ENCODE measurements at places on chromosomes 1 and 21.

GRCh38 chr1:87735750-87736149, 407.1 kb downstream of the LMO4 start:
- no peak for DNase-seq

GRCh38 chr21:39088031-39088370, 95.2 kb downstream of the PSMG1 start:
- no peak for DNase-seq

- DNase-seq: no peak
These were observed 30.7 kb upstream of the CD34 start for GRCh38 chr1:207941665-207942064.

- no peak for DNase-seq
These were observed 26.2 kb downstream of the KIF1B start for GRCh38 chr1:10236405-10237156.

DNA sequence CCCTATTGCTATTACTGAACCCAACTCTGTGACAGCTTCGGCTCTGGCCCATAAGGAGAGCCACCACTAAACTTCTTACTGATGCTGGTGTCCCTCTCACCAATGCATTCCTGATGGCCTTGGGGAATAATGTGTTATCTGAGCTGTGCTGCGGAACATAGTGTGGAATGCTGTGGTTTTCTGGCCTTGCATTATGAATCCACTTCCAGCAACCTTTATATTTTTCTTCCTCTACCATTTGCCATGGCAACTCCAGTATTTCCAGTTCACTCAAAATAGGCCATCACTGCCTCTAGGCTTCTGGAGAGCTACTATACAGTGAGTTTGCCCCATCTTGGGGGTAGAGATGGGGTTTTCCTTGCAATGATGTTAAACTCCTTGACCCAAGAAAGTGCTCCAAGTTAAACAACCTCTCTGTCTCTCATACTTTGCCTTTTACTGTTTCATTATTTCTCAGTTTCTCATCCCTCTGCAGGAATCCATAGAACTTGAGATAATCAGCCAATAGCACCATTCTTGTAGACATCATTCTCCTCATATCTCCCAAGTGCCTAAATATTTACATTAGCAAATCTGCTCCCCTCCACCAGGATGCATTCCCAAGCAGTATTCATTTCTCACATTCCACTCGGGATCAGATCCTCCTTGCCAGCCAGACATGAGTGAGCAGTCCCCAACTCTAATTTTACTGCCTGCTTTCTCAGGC, 11.1 kb upstream of the RAVER2 start:
- no peak for DNase-seq

DNA sequence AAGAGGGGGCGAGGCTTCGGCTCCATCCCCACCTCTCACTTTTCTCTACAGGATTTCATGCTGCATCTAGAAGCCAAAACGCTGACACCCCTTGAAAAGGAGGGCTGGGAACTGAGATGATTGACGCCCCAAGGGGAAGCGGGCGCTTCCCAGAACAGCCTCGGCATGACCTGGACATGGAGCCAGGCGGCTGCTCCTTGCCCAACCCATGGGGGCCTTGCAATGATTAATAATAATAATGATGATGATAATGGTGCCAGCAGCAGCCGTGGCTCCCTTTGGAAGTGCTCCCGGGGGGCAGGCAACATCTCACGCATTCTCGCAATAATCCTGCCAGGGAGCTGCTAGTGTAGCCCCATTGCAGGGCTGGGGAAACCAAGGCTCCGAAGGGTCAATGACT, 78.2 kb downstream of the RAP1GAP start:
- no peak for DNase-seq

- no peak for DNase-seq
These were observed 55.4 kb upstream of the IFFO2 start for GRCh38 chr1:19011845-19012231.

GRCh38 chr21:24636696-24637095, 970.6 kb downstream of the MRPL39 start:
- no peak for DNase-seq

- no peak for DNase-seq
These were observed 11.9 kb upstream of the TCP10L start for GRCh38 chr21:32597205-32597604.

- no peak for DNase-seq
These were observed 5.5 kb downstream of the AMPD2 start for GRCh38 chr1:109625176-109625575.

GRCh38 chr1:58919959-58920321, 136.1 kb upstream of the JUN start:
- no peak for DNase-seq

DNA sequence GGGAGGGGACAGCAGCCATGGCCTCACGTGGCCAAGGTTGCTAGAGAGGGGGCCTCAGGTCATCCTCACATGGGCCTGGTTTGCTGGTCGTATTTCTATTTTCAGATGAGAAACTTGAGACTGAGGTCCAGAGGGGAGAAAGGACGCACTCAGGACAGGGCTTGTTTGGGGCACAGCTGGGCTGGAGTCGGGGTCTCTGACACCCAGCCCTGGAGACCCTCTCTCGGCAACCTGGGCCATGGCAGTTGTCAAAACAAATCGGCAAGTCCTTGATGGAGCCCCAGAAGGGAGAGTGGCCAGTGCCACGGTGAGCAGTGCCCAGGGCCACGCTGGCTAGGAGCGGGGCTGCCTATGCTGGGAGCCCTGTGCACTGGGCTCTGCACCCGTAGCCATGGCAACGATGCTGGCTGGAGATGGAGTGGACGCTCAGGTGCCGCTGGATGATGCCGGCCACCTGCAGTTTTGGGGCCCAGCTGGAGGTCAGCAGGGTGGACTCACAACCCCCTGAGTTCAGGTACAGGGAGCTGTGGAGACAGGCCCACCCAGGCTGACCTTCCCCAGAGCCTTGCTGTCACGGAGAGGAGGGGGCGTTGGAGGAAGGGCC, 11.1 kb downstream of the LRRC3 start:
- DNase-seq: no peak

DNA sequence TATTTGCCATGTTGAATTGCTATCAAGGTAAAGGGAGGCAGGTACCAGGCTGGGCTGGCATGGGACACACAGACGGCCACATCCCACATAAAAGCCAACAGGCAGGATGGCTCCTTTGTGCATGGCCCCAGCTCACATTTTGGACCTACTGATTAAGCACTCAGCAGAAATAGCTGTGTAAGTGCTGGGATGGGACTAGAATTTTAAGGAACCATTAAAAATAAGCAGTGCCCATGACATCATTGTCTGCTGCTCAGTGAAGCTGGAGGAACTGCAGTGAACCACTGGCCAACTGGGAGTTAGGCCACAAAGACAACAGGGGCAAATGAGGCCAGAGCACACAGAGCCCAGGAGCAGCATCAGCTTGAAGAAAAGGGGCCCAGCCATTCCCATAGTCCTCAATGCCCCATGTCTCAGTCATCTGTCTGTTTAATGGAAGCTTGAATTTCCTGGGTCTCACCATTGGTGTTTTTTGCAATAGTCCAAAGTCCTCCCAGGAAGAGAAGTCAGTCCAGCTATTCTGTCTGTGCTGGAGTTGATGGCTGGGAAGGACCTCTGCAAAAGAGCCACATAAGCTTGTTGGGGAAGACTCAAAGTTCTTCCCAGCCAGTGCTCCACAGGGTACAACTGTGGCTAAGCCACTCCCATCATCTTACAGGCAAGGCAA, 45.3 kb upstream of the TNR start:
- no peak for DNase-seq

DNA sequence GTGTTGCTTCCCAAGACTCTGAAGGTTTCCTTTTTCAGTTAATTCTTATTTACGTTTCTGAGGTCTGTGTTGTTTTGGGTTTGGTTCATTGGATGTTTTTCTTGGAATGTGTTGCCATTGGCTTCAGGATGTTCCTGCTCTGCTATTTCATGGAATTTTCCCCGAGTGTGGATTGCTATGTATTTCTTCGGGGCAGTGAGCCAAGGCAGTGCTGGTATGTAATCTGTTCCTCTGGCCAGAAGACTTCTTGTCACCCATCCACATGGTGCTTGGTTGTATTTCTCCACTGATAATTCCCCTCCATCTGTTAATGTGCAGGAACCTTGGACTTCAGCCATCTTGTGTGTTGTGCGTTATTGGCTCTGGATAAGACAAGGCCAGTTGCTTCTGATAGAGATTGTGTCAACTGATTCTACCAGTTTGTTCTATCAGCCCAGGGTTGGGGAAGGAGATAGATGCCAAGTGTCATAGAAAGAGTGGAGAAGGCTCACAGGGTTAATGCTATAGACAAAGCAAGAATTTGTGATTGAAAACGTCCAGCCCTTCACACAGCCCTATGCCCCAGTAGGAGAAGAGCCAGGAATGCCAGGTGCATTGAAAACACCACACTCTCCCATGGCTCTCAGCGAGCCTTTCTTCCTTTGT, 505.2 kb downstream of the PLPP3 start:
- DNase-seq: no peak

DNA sequence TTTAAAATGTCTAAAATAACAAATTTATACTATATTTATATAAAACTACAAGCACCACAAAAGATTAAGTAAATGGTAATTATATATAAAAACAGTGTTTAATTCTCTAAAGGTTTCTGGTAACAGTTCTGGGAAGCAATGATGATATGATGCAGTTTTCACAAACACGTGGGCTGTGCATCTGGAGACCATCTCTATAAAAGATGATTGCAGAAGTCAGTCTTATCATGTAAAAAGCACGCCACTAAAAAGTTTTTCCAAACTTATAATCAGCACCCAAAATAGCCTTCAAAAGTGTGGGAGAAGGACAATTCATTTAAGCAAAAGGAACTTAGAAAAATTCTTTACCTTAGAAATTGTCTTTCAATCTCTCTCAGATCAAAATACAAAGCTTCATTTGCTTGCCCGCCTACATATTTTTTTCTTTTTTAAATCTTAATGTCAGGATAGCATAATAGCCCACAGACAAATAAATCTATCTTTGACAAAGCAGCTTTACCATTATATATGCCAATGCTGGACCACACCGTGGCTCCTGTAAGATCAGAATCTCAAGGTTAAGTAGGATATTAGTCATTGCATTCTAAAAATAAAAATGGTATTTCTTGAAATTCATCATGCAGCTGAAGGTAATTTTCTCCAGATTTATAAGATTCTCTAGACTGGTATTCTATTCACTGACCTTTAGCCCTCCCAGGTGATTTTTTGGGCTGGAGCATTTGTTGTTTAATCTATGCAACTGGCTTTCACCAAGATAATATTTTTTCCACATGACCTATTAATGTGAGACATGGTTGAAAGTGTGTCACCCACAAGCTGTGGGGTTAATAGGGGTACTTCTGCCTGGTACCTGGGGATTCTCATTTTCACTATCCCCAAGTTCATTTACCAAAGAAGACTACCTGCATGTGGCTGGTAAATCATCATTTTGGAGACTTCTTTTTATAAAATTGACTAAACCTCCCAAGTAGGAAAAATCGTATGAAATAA, 189.6 kb upstream of the ST6GALNAC5 start:
- no peak for DNase-seq

- no peak for DNase-seq
These were observed 9.9 kb upstream of the CLSTN1 start for GRCh38 chr1:9833632-9834031.

GRCh38 chr1:100759188-100759587, 39.6 kb downstream of the VCAM1 start:
- DNase-seq: no peak

DNA sequence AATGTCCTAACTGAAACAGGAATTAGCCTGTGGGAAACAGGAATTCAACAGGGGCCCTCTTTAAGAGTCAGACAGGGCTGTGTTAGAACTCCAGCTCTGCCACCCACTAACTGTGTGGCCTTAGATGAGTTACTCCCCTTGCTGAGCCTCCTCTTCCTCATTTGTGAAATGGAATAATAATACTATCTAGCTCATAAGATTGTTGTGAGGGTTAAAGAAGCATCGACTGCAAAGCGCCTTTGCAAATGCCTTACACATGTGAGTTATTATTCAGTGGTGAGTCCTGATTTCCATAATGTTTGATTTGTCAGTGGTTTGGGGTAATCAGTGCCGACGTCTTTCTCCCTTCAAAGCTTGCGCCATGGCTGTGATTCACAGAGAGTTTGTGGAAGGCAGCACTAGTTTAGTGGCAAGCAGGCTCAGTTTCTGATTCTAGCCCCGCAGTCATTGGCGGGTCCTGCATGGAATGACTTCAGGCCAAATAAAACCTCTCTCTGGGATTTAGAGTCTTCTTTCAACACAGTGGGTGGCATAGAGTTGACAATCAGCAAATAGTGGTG, 388.5 kb downstream of the PLPP3 start:
- DNase-seq: no peak

- DNase-seq: no peak
These were observed 25.1 kb downstream of the RRP1B start for GRCh38 chr21:43684424-43684823.

- no peak for DNase-seq
These were observed 10.5 kb downstream of the RAB4A start for GRCh38 chr1:229281339-229281926.

- no peak for DNase-seq
These were observed 12.1 kb downstream of the MIA3 start for GRCh38 chr1:222629921-222630535.

DNA sequence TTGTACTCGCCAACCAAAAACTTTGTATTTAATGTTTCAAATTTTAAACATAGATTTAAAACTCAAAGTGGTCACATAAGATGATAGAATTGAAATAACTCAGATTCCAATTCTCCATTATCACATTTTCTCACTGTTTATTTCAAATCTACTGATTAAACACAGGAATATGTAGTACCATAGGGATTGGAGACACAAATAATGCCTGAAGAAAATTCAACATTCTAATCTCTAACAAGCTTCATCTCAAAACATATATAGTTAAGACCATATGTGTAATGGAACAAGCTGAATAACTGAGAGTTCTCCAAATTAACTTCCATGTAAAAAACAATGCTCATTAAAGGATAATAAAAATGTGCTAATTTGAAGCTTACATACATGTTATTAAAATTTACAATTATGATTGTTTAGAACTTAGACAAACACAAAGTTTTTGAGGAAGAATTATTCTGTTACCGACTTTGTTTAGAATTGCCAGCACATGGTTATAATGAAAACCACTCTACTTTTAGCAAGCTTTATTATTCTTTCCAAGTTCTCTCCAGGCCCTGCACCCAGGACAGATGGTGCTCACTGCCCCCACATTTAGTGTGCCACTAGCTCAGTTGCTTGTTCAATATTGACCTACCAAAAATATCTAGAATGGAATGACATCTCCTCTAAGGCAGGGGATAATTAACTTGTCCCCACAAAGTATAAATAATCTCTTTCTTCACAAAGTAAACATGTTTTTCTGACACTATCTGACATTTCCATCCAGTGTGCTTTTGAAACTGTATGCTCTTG, 467.2 kb downstream of the TTLL7 start:
- DNase-seq: no peak

DNA sequence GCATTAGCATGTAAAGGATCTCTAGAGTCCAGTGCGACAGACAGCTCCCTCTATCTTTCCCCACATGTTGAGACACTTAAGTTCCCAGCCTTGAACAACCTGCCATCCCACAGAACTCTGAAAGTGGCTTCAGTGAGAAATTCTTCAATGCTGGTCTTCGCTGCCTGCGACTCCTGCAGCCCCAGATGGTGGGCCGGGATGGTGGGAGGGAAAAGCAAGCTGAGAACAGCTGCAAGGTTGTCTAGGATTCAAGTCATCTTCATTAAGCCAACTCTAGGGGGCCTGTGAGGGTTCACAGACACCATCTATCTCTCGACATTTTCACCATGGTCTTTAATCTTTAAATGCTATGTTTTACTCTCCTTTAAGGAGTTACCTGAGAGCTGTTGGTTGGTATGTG, 185.5 kb upstream of the C1orf174 start:
- no peak for DNase-seq

GRCh38 chr1:177255411-177255810, 84.7 kb downstream of the BRINP2 start:
- no peak for DNase-seq
